Endothelial cell of umbilical vein (primary cell): ENCODE measurements at places on chromosomes 6 and 20. TPM values are rescaled to one million over a fixed set of nuclear protein-coding genes. Genes with fewer than 3 reads are reported as not detected.

Gene RGS17
- 0.18 and 0.40 TPM in 2 replicates for polyA plus RNA-seq

DNA sequence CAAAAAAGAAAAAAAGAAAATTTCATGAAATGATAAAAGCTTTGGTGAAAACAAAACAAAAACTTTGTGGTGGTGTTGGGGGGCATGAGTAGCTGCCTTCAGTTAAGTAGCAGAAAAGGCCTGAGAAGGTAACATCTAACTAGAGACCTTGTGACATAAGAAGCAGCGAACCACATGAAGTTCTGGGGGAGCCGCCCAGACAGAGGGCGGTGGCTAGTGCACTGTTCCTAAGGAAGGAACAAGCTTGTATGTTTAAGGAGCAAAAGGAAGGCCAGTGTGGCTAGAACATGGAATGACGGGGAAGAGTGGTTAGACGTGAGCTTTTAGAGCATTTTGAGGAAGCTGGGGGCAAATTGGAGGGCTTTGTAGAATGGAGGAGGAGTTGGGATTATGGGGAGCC is 7.5 kb upstream of the RSPH3 start:
- no peak for DNase-seq

DNA sequence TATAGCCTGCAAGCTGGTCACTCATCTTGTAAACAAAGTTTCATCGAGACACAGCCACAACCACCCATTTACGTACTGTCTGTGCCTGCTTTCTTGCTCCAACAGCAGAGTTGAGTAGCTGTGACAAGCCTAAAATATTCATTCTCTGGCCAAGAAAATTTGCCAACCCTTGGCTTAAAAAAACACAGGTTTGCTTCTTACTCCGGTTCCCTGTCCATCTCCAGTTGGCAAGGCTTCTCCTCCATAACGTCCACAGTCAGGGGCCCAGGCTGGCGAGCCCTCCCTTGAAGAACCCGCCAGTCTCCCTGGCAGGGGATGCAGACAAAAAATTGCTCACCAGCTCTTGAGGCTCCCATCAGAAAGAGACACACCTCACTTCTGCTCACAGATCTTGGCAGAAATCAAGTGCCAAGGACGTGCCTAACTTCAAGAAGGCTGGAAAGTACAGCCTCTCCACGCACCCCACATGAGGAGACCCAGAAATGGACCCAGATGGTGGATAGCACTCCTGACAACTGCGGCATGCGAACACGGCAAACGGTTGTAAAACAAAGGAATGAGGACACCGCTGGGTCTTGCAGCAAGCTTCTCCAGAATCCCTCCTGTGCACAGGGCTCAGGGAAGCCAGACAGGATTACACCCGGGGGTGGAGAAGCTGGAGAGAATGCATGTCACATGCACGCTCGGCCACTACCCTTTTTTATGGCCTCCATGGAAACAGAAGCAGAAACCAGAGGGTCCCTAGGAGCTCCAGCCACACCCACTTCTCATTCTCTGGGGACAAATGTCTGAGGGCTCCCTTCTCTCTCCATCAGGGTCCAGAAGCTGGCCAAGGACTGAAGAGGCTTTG is 59.8 kb upstream of the SIRPA start:
- DNase-seq, result no peak

DNA sequence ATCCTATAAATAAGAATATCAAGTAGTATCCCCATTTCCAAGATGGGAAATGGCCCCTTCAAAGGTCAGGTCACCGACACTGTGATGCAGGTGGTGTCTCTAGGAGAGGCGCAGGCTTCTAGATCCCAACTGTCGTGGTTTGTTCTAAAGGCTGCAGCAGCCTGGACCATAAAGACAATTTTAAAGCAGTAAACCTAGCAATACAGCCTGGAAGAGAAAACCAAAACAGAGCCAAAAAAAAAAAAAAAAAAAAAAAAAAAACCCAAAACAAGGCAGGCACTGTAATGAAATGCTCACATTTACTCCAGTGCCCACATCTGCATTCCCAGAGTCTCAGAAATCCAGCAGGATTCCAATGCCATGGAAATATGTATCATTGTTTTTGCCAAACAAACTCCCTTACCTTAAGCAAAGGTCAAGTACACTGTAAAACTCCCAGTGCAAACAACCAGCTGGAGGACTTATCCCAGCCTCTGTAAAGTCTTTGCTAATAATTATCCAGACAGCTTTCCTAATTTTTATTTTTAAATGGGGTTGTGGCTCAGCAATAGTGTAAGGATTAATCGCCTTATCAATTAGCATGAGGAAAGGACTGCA is 98.2 kb downstream of the PSMG4 start:
- DNase-seq, result no peak

Gene RIPOR2
- polyA plus RNA-seq, result 0.10 TPM in 1 of 2 replicates, not detected in the other

Gene CUTA
- polyA plus RNA-seq, result 202 and 241 TPM in 2 replicates

DNA sequence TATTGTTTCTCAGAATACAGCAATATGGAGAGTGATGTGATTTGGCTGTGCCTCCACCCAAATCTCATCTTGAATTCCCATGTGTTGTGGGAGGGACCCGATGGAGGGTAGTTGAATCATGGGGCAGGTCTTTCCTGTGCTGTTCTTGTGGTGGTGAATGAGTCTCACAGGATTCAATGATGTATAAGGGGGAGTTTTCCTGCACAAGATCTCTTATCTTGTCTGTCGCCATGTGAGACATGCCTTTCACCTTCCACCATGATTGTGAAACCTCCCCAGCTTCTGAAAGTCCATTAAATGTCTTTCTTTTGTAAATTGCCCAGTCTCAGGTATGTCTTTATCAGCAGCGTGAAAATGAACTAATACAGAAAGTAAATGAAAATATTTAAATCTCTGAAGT is 234.8 kb upstream of the TENT5A start:
- DNase-seq, result no peak

DNA sequence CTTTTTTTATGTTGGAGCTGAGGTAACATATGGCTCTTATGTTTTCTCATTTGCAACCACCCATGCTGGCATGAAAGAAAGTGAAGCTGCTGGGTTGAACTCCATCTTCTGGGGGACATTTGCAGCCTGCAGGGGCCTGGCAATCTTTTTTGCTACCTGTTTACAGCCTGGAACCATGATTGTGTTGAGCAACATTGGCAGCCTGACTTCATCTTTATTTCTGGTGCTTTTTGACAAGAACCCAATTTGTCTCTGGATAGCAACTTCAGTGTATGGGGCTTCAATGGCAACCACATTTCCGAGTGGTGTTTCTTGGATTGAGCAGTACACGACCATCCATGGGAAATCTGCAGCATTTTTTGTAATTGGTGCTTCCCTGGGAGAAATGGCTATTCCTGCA is 179.0 kb downstream of the SLC16A10 start:
- DNase-seq, result no peak

GRCh38 chr6:55957961-55958422 is 82.6 kb upstream of the BMP5 start:
- no peak for DNase-seq

GRCh38 chr20:46176739-46177378 is 58.7 kb downstream of the CD40 start:
- no peak for DNase-seq

Gene CD109
- 26.3 and 33.9 TPM in 2 replicates for polyA plus RNA-seq

DNA sequence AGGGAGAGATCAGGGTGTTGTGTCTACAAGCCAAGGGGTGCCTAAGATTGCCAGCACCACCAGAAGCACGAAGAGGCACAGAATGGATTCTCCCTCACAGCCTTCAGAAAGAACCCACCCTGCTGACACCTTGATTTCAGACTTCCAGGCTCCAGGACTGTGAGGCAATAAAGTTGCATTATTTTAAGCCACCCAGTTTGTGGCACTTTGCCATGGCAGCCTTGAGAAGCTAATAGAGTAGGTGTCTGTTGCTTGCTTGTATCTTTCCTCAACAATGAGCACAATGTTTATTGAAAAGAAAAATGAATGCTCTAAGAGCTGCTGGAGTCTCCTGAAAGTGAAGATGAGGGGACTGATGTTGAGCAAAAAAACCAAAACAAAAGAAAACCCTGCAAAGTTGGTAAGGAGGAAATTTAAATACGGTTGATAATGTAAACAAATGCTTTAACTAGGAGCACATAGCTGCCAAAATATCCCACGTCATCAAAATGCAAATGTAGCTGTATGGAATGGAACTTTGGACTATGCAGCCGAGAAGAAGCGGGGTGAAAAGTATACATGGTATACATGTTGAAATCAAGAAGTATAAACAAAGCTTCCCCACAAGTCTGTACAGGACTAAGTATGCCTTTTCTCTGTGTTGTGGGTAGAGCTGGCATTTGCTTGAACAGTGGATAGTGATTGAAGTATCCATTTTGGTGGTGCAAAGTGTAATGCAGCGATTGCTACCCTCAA is 8.0 kb downstream of the IL20RA start:
- DNase-seq, result no peak

- no peak for DNase-seq
Observed at GRCh38 chr6:125164696-125165095, 11.1 kb downstream of the TPD52L1 start.

DNA sequence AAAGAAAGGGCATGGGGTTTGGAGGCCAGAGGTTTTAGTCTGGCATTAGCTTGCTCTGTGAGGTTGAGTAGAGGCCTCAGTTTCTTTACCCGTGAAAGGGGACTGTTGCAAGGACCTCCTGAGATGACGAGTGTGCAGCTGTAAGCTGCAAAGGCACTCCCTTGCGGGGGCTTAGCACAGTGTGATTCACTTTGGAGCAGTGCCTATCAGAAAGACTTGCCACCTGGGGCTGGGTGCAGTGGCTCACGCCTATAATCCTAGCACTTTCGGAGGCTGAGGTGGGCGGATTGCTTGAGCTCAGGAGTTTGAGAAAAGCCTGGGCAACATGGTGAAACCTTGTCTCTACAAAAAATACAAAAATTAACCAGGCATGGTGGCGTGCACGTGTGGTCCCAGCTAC is 7.5 kb upstream of the BAK1 start:
- DNase-seq, result no peak

DNA sequence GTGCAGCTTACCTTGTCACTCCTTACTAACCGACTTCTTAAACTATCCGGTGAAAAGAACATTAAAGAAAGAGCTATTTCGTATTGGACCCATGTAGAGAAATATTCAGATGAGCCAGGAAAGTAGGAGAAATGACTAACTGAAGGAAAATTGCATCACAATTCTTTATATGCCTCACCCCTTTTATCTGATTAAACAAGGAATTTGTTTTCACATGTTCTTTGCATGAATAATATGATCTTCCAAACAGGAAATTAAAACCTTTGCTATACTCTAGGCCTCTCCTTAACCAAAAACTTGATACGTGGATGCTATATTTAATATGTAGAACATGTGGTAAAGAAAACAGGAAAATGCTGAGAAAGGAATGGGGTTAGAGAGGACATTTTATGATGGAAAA is 41.9 kb upstream of the LRRC1 start:
- peak; percentile 50 for DNase-seq

DNA sequence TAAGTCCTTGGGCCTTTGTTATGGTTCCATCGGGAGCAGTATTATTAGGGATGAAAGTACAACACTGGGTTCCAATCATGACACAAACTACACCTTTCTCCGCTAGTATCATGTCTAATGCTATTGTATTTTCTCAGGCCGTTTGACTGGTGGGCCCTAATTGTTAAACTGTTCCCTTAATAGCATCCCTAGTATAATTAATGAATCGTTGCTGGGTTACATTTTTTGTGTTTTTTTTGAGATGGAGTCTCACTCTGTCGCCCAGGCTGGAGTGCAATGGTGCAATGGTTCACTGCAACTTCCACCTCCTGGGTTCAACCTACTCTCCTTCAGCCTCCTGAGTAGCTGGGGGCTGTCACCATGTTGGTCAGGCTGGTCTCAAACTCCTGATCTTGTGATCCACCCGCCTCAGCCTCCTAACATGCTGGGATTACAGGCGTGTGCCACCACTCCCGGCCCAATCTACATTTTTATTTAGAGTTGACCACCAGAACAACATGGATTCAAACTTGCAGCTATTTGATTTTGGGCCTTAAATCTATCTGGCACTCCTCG is 4.1 kb upstream of the ZNFX1 start:
- DNase-seq, result no peak

DNA sequence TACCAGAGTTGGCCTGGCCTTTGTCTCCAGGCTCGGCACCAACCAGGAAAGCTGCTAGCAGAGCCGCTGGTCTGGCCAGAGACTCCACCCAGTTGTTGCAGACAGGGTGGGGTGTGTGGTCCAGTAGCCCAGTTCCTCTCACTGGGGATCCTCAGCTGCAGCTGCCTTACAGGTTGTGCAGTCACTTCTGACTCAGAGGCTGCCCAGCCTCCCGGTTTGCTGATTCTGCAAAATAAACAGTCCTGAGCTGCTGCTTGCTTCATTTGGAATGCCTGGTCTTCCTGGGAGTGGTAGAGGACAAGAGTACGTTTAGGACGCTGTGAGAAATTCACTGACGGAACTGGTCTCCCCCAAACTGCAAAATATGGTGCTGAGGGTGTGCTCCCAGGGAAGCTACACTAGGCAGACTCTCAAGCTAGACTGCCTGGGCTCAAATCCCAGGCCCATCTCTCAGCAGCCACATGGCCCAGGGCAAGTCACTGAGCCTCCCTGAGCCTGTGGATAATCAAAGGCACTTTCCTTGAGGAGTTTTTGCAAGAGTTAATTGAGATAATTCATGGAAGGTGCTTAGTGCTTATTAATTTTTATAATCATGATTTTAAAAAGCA is 246.1 kb downstream of the TFAP2C start:
- DNase-seq, result no peak

GRCh38 chr20:35883778-35884540 is 70.3 kb downstream of the SCAND1 start:
- peak; percentile 88 for DNase-seq

DNA sequence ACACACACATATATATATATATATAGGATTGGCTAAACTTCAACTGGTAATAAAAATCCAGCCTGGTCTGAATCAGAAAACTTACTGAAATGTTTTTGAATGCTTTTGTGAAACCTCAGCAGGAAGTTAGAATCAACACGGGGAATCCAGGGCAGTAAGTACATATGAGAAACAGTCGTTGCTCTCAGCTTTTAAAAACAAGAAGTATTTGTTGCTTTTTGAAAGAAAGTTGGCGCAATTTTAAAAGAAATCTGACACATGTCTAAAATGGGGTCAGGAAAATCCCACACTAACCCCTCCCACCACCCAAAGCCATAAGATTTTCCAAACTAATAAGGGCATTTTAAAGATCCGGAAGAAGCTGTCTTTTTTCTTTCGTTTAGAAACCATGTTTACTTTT is 11.5 kb upstream of the CCDC170 start:
- DNase-seq, result peak; percentile 73

Gene DCBLD1
- polyA plus RNA-seq, result 27.1 and 30.2 TPM in 2 replicates

DNA sequence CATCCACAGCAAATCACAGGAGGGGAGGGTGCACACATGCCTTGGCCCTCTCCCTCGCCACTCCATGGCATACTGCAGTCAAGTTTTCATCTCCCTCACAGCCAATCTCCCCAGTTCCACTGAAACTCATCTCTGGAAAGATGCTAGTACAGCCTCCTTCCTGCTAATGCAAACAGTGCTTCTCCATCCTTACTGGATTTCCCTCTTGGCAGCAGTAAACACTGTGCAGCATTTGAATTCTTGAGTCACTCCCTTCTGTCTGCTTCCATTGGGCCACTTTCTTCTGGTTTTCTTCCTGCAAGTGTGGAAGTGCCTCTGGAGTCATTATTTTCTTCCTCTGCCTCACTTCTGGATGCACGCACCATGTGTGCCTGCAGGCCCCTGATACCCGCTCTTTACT is 460.3 kb downstream of the QKI start:
- DNase-seq, result no peak

Gene MEP1A
- polyA plus RNA-seq, result not detected in 2 replicates

Gene NHSL1
- polyA plus RNA-seq, result 24.8 and 25.2 TPM in 2 replicates
